Vagina (tissue), 2 donors: ENCODE measurements at places on chromosomes 16 and 17. TPM values are rescaled to one million over a fixed set of nuclear protein-coding genes. Genes with fewer than 3 reads are reported as not detected.

GRCh38 chr17:47961406-47961805 is 3.7 kb upstream of the PRR15L start:
- DNase-seq, result no peak

GRCh38 chr16:80263181-80263823 is 277.5 kb upstream of the DYNLRB2 start:
- DNase-seq, result no peak

DNA sequence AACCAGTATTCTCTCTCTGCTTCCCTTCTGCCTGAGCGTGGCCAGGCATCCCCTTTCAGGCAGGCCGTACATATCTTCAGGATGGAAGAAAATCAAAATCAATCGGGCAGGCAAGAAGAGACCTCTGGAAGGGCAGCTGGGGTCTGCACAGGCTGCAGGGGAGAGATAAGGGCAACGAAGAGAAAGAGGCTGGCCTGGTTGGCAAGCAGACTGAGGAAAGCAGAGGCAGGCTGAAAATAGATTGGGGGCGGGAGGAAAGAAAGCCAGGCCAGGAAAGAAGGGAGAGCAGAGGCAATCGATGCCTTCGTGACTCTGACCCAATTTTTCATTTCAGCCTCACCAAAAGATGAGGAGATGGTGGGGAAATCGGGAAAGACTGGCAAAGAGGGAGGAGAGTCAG is 18.1 kb downstream of the PIPOX start:
- no peak for DNase-seq

DNA sequence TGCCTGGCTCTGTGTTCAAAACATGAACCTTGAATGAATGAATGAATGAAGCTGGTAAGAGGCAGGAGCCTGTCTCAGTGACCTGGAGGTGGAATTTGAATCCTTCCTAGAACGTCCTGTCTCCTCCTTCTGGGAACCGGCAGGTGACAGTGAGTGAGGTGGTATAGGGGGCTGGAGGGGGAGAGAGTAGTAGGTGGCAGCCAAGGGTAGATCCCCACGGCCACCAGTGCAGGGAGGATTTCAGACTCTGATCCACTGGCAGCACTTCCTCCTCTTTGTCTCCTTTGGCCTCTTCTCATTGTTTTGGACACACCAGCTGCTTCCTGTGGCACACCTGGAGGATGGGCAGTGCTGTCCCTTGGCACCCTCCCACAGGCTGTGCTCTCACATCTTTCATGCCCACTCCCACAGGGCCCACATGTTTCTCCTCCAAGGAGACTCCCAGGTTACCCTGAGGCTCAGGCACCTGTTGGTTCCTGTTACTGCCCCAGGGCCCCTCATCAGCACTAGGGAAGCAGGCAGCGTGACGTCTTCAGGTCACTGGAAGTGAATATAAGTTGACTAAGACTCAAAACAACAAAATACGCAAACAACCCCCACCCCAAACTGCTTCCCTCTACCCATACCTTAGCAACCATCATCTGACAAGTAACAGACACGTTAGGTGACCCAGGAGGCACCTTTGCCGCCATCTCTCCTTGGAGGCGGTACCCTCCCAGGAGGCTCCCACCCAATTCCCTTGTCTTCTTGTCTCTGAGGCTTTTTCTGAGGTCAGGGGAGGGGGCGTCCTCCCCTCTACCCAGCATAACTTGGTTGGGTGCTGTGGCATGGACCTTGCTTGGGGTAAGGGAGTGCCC is 84.6 kb downstream of the N4BP1 start:
- no peak for DNase-seq

GRCh38 chr16:67177743-67178699 is 5.7 kb downstream of the MATCAP1 start:
- DNase-seq, result no peak

DNA sequence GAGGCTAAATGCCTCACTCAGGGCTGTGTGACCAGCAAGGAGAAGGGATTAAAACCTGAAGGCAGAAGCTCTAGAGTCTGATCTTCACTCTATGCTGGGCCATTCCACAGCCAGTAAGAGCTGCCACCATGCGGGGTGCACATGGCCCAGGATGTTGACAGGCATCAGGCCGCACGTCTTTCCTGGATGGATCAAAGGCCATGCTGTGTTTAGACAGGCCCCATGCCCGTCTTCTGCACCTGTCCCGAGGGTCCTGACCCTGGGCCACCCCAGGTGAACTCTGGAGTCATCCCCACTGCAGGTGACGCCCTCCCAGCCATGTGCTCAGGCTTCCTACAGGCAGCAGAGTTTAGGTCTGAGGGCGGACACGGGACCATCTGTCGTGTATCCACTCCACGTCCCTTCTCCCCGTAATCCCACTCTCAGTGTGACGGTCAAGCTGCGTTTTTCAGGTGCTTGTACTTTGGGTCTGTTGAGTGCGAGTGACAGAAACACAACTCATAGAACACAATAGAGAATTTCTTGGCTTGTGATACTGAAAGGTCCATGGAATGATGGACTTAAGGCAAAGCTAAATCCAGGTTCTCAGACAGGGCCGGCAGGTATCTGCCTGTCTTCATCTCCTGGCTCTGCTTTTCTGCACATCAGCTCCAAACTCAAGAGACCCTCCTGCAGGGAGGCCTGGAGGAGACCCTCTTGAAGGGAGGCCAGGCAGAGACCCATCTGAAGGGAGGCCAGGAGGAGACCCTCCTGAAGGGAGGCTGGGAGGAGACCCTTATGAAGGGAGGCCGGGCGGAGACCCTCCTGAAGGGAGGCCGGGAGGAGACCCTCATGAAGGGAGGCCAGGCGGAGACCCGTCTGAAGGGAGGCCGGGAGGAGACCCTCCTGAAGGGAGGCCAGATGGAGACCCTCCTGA is 13.2 kb downstream of the ZNF469 start:
- DNase-seq, result no peak

GRCh38 chr17:50268743-50269275 is 5.5 kb upstream of the TMEM92 start:
- DNase-seq, result peak; percentile 86

DNA sequence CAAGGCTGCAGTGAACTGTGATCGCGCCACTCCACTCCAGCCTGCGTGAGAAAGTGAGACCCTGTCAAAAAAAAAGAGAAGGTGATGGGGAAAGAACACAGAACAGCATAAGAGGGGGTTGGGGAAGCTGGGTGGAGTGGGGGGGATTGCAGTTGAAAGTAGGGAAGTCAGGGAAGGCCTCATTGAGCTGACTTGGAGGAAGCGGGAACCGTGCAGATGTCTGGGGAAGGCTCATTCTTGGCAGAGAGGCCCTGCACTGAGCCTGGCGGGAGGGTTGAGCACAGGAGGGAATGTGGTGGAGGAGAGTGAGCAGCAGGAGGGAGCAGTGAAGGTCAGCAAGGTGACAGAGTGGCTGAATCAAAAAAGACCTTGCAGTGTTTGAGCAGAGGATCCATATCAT is 26.9 kb downstream of the IL4R start:
- DNase-seq, result no peak

- DNase-seq, result no peak
Measured at GRCh38 chr16:84068041-84068440, 25.4 kb upstream of the SLC38A8 start.

DNA sequence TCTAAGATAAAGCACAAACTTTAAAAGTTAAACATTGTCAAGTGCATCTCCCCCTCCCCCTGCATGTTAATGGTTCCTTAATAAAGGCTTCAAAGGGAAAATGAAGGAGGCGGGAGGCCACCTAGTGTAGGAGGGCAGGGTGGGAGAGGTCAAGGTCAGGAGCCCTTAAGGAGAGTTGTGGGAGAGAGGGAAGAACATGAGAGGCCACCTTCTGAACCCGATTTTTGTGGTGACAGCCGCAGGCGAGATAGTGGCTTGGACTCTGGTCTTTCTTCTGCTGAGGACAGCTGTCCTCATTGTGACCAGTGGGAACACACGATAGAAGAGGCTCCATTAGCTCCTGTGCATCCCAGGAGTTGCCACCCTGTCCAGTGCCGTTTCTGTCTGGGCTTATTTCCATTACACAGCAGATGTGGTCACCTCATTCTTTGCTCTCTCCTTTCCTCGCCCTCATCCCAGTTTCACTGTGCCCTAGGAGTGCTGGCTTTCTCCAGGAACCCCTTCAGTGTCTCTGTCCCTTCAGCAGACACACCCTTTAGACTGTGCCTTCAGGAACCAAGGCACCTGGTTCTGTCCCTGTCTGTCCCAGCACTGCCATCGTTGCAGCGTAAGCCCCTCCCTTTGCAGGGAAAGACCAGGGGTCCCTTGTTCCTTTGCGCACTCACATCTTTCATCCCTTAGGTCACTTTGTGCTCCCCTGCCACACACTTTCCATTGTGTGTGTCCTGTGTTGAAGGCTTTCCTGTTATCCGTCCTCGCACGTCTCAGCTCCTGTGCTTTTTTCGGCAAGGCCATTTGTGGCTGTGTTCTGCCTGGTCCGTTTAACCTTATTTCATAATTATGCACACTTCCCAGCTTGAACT is 7.5 kb downstream of the SEC14L1 start:
- DNase-seq, result no peak

- no peak for DNase-seq
Measured at GRCh38 chr16:19113577-19114358, at the start of gene ITPRIPL2. TSS of gene ITPRIPL2 (plus strand) at chr16:19113964. CDS start at chr16:19114462, 498 bp downstream.

- DNase-seq, result no peak
Measured at GRCh38 chr17:82868715-82869131, 28.9 kb upstream of the ZNF750 start.

GRCh38 chr16:31141489-31142108 is 6.1 kb upstream of the PRSS8 start:
- DNase-seq, result no peak

DNA sequence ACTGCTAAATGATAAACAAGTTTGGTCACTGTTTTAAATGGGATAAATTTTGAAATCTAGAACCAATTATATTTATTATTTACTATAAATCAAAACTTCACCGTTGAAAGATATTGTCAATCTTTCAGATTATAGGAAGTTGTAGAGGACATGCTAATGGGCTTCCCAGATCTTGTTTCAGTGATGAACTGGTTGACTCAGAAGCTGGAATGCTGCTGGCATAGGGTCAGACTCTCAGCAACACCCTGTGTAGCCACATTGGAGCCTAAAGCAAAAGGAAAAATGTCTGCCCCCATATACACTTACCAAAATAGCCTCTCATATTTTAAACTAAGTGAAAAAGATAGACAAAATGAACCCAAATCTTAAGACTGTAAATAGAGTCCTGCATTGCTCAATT is 916.9 kb upstream of the SOX9 start:
- DNase-seq, result no peak

GRCh38 chr16:2808181-2808580 is 8.9 kb upstream of the PRSS21 start:
- DNase-seq, result no peak

DNA sequence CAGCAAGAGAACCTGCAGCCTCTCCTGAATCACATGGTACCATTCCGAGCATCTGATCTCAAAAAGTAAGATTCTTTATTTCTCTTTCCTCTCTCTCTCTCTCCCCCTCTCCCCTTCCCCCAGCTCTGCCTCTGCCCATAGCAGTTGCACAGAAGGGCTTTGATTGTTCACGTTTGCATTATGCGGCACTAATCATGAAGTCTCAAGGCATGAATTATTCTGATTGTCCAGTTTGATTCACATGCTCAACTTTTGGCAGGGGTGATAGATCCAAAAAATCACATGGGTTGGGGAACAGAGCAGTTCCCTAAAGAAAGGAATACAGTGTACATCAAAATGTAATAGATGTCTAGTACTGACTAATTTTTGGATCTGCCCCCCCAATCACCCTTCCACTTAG is 380.0 kb upstream of the SOX9 start:
- DNase-seq, result no peak

- DNase-seq, result no peak
Measured at GRCh38 chr16:2186505-2186904, 9.9 kb downstream of the CASKIN1 start.

- no peak for DNase-seq
Measured at GRCh38 chr16:25692742-25693508, 1.2 kb downstream of the HS3ST4 start.

DNA sequence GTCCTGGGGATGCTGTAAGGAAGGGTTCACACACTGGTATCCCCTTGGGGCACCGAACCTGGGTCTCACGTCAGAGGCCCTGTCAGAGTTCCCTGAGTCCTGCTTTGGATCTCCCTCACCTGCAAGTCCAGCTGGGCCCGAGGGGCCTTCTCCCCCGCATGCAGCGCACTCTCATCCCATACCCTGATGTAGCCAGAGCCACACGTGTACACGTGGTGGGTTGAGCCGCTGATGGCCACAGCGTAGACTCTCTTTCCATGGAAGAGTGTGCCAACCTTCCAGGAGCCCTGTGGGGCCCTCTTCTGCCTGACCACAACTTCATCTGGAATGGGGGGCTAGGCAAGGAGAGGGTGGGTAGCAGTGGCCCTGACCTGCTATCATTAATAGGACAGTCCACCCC is 9.9 kb downstream of the TLE7 start:
- DNase-seq, result no peak

DNA sequence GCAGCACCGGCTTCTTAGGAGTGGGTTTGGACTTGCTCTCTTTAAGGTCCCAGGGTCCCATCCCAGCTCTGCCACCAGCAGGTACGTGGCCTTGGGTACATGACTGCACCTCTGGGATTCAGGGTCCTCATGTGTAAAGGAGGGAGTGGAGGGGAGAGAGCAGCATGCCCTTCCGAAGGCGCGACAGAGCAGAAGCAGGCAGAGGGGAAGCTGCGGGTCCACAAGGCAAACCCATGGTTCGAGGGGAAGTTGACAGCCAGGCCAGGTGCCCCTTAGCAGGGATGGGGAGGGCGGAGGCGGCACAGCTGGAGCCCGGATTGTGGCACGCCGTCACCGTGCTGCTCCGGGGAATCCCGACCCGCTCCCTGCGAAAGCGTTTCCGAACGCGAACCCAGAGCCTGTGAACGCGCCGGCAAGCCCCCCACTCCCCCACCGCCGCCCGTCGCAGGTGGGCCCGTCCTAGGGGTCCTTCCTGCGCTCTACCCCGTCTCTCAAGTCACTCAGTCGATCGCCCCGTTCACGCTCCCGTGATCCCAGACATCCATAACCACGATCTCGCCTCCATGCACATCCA is 4.1 kb upstream of the TBX2 start:
- no peak for DNase-seq

DNA sequence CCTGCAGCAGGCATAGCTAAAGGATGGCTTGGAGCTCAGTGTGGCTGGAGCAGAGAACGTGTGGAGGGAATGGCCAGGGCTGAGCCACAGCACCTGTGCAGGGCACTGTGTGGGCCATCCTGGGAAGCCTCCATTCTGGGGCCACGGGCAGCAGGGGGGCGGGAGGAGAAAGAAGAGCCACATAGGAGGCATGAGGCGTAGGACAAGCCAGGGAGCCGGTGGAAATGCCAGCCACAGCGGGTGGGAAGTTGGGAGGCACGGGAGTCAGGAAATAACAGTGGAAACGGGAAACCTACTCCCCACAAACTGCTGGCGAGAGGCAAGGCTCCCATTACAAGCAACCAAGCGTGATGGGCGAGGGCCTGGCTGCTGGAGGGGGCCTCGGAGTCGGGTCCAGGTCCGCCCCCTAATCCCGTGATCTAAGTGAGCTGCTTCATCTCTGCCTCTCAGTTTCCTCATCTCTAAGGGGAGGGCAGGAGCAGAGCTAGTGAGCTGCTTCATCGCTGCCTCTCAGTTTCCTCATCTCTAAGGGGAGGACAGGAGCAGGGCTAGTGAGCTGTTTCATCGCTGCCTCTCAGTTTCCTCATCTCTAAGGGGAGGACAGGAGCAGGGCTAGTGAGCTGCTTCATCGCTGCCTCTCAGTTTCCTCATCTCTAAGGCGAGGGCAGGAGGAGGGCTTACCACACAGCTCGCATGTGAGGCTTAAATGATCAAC is 104.9 kb downstream of the ADCY9 start:
- no peak for DNase-seq

The BRIP1 gene
- 0.98 TPM for total RNA-seq

The FOXK2 gene
- 55.5 TPM for total RNA-seq

The PLLP gene
- total RNA-seq, result 44.0 TPM

The CHST6 gene
- 0.25 TPM for total RNA-seq

The APOBR gene
- 2.5 TPM for total RNA-seq

The UBALD1 gene
- 16.9 TPM for total RNA-seq

The SLC52A1 gene
- 0.49 TPM for total RNA-seq

The MARVELD3 gene
- total RNA-seq, result 4.7 TPM

The C1QTNF1 gene
- total RNA-seq, result 30.7 TPM

The TNFRSF17 gene
- total RNA-seq, result not detected
